ENCODE measurements at places on chromosomes 2 and 18. TPM values are rescaled to one million over a fixed set of nuclear protein-coding genes. Genes with fewer than 3 reads are reported as not detected.

DNA sequence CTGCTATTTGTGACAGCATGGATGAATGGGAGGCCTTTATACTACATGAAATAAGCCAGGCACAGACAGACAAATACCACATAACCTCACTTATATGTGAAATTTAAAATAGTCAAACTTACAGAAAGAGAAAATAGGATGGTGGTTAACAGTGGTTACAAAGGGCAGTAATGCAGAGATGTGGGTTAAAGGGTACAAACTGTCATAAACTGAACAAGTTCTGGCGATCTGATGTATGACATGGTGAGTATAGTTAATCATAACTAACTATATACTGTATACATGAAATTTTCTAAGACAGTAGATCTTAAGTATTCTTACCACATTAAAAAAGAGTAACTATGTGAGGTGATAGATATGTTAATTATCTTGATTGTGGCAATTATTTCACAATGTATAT is 558.1 kb upstream of the ZNF804A start:
- no peak for DNase-seq

DNA sequence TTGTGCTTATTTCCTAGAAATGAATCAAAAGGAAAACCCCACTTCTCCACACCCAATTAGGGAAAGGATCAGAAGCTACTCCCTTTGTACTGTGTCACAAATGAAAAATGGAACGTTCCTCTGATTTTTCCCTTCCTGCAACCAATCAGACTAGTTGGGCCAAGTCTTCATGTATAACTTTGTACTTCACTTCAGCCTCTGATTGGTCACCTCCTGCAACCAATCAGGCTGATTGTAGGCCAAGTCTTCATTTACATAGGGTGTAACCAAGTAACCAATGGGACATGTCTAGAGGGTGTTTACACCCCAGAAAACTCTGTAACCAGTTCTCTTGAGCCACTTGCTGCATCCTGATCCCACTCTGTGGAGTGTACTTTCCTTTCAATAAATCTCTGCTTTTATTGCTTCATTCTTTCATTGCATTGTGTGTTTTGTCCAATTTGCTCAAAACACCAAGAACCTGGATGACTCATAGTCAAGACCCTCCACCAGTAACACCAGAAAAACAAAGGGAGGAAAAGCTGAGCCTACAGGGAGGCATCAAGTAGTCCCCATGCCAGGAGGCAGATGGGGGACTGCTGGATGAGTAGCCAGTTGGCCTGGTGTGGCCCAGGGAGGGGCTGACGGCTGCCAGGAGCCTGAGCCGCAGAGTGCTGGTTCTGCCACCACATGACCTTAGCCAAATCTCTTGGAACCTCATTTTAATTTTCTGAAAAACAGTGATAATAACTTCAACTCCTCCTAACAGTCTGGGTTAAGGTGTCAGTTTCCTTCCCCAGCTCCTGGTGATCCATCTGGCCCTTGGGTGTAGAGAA is 46.1 kb downstream of the SOWAHC start:
- no peak for DNase-seq

GRCh38 chr2:134225841-134226240 is 28.0 kb upstream of the MGAT5 start:
- no peak for DNase-seq

DNA sequence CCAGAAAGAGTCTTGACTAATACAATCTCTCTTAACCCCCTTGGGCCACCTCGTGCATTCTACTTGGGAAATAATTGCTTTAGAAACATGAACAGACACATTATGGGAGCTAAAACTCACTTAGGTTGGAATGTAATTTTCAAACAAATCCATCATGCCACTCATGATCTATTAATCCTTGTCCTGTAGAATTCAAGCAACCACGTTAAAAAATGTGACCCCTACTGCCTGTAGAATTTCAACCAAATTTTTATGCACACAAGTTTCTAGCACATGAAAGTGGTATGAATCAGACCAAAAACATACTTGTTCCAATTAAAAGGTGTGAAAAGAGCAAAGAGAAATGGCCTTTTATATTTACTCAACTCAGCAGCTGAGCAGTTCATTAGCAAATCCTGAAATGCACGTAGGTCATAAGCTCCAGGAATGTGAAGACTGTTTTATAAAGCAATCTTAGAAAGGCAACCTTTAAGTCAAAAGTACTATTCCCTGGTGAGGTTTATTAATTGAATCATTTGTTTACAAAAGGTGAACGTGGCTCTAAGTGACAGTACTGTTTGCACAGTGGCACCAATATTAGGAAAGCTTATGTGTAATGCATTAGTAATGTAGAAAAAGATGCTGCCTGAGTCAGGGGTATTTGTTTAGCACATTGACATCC is 459.4 kb upstream of the UBE2E3 start:
- no peak for DNase-seq

HDHD2 gene
- 44.0 TPM for total RNA-seq

DNA sequence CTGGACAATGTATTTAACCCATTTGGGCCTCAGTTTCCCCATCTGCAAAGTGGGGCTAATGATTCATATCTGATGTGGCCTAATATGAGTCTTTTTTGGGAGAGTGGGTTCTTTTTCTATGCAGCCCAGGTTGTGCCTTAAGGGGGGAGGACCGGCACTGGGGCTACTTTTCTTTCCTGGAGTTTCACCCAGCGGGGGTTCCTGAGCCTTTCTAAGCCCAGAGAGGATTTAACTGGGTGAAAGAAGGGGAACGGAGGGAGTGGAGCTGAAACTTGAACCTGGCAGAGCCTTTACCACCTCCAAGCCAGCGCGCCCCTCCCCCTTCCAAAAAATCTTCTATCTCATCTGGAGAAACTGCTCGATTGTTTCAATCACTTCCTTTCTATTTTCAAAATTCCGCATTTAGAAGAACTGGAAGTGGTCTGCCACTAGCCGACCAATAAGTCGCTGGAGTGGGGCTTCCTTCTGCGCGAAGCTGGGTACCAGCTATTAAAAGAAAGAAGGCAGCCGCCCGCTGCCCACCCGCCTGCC is 205.0 kb upstream of the SMAD2 start:
- DNase-seq, result no peak

- peak; percentile 34 for DNase-seq
These were observed 284.8 kb upstream of the HS6ST1 start for GRCh38 chr2:128603411-128603924.

DNA sequence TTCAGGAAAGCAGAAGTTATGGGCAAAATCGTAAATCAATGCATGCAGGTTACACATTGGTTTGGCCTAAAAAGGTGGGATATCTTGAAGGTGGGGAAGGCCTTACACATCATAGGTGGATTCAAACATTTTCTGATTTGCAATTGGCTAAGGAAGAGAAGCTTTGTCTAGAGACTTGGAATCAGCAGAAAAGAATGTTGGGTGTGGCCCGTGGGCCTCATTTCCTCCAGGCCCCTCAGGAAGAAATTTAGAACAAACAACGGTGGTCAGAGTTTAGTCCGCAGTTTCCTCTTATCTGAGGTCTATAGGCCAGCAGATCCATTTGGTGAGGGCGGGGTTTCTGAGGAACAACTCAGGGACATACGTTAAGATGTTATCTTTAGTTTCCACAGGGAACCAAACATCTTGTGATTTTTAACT is 50.9 kb upstream of the AFF3 start:
- no peak for DNase-seq

- DNase-seq, result no peak
These were observed 220.3 kb downstream of the C1D start for GRCh38 chr2:67842375-67842959.

GRCh38 chr2:17301437-17301836 is 216.8 kb downstream of the RAD51AP2 start:
- no peak for DNase-seq

DNA sequence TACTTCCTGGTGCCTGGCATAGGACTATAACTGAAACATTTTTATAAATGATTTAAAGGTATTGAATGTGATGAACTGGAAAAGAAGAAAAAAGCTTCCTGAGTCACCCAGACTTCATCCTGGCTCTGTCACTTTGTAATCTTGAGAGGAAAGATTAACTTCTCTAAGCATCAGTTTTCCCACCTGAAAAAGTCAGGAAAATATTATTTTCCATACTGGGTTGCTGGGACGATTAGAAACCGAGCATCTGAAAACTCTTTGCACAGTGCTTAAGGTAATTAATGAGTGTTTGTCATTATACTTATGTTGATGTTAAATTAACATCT is 71.8 kb downstream of the FMNL2 start:
- DNase-seq, result no peak

MLPH gene
- 7.7 TPM for total RNA-seq

DNA sequence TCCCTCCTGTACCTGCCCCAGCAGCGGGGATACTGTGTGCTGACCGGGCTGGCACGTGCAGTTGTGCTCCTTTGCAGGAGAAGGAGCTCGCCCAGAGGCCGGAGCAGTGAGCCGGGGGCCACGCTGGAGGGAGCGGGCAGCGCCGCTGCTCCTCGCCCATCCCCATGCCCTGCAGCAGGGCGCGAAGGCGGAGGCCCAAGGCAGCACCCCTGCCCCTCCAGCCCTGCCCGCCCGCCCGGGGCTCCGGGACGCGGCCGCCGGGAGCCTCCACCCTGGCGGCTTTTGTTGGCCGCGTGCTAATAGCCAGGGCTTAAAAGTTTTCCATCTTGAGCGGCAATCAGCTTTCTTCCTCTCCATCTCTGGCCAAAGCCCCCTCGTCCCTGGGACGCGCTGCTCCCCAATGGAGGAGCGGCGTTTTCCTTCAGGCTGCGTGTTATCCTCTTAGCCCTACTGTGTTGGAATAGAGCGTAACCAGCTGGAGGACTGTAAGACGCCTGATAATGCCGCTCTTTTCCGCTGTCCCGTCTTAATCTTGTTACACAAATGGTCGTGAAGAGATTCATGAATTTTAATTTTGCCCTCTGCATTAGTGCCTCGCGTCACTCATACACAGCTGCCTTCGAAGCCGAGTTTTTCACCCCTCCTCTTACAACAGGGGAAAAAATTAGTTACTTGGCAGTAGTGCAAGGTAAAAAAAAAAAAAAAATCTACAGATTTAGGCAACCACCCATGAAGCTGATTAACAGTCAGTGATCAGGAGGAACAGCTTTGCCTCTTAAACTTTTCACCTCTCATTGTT is 172.9 kb upstream of the SIX3 start:
- no peak for DNase-seq
